ENCODE measurements at places on chromosomes 12 and 14.

DNA sequence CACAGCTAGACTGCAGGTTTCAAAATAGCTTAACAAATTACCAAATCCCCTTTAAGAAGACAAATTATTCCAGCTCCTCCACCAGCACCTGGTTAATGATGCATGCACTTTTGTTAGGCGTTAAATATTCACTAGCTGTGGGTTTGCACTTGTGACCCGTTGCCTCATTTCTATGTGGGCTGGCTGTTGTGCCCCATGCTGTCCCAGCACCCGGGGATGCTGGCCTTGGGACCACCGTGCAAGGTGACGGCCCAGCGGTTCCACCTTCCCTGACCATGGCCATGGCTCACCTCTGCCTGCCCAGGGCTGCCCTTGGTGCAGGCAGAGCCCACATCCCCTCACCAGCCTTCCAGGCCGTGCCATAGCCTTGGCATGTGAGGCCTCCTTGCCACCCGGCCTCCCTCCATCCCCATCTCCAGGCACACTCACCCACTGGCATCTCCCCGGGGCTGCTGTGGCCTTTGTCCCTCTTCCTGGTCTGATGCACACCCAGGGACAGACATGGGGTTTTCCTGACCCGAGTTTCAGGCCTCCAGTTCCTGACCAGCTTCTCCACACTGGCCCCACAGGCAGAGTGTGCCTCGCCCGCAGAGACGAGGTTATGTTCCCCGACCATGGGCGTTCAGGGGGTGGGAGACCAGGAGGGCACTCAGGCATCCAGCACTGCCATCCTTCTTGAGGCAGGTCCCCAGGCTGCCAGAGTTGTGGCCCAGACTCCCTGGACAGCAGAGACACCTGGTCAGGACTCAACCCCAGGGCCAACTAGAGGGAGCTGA is 20.3 kb upstream of the C14orf180 start:
- DNase-seq: no peak

- DNase-seq: no peak
Observed at GRCh38 chr12:79514730-79515529, 175.8 kb downstream of the PAWR start.

- no peak for DNase-seq
Observed at GRCh38 chr12:128592220-128592744, 231.5 kb downstream of the SLC15A4 start.

GRCh38 chr12:124837958-124838803 is 25.5 kb downstream of the SCARB1 start:
- DNase-seq: no peak

DNA sequence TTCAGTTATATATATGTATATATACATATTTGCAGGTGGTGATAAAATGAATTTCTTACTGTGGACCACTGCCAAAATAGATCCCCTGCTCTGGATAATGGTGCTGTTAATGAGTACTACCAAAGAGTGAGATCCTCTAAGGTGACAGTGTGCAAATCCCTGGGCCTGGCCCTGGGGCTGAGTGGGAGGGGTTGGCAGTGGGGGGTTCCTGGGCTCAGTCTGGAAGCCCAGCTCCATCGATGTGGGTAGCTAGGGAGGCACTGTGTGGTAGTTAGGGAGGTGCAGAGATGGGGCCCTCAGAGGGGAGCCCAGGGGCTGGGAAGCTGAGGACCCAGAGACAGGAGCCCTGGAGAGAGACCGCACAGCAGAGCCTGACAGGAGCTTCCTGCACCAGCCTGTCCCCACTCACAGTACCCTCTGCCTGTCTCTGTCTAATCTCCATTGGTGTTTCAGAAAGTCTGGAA is 9.1 kb downstream of the KRT8 start:
- DNase-seq: no peak

- DNase-seq: no peak
Observed at GRCh38 chr14:100441271-100441947, 118.3 kb downstream of the SLC25A47 start.

DNA sequence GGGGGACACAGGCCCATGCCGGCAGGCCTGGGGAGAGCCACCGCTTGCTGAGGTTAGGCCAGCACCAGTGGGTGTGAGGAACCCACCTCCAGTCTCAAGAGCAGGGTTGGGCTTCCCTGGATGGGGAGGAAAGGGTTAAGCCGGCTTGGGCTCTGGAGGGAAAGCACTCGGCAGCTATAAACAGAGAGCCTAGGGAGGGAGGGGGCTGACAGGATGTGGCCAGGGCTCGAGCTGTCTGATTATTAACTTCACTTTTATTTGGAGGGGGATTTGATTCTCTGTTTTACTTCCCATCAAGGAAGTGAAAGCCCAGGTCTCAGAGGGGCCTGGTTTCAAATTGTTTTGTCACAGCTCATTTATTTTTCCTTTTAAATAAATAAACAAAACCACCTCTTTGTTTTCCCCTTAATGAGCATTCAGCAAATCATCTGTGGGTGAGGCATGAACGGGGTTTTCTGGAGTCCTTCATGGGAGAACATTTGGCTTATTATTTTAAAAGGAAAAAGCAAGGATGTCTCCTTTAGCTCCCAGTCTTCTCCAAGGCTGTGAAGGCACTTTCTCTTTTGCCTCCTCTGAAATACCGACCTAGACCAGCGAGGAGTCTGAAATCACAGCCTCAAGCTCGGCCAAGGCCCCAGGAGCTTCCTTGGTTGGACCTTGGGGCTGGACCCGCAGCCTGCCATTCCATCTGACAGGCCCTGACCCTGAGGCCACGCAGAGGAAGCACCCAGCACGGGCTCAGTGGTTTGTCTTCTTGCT is 21.9 kb upstream of the ZFP36L1 start:
- peak; percentile 64 for DNase-seq

DNA sequence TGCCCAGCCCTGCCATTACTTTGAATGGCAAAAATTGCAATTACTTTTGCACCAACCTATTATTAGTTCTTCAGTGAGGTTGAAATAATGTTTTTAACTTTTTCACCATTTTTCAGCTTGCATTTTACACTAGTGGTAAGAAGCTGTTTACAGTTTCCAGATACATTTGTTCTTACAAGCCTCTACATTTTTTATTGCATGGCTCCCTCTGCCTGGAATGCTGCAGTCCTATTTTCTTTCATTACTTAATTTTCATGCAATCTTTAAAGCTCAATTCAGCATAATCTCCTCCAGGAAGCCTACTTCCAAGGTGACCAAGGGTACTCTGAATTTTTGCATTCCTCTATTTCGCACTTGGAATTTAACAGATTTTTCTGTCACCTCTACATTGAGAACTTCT is 33.4 kb downstream of the CCER1 start:
- DNase-seq: no peak

All from activated CD4-positive, alpha-beta T cell treated with anti-CD3 and anti-CD28 coated beads for 36 hours (primary cell).